ENCODE measurements at places on chromosomes 4 and X.

DNA sequence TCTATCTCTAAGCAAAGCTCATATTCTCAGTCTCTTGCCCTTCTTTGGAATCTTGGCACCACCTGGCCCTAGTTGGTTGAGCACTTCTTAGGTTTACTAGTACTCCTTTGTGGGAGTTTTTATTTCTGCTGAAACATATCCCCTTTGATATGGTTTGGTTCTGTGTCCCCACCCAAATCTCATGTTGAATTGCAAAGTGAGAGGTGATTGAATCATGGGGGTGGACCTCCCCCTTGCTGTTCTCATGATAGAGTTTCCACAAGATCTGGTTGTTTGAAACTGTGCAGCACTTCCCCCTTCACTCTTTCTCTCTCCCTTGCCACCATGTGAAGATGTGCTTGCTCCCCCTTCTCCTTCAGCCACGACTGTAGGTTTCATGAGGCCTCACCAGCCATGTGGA, 22.2 kb upstream of the SYNPO2 start:
- no peak for DNase-seq

DNA sequence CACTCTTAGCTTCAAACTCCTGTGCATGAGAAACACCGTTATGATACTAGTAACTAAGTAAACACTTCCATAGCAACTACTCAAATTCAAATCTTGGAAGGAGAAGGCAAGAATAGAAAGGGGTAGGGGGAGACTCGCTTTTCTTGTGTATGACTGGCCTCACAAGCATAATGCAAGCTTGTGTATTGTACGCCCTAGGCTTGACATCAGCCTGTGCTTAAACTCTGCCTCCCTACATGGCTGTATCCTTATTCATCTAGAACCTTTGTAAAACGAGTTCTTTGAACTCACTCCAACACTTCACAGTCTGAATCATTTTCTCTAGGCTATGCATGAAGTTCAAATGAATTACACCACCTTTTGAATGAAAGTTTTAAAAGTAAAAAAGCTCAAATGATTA, 1071.2 kb upstream of the ADGRL3 start:
- no peak for DNase-seq

- DNase-seq, result peak; percentile 24
Observed at GRCh38 chrX:100895365-100896075, 21.4 kb upstream of the NOX1 start.

GRCh38 chrX:74853255-74853654, 72.0 kb downstream of the NEXMIF start:
- DNase-seq, result no peak

DNA sequence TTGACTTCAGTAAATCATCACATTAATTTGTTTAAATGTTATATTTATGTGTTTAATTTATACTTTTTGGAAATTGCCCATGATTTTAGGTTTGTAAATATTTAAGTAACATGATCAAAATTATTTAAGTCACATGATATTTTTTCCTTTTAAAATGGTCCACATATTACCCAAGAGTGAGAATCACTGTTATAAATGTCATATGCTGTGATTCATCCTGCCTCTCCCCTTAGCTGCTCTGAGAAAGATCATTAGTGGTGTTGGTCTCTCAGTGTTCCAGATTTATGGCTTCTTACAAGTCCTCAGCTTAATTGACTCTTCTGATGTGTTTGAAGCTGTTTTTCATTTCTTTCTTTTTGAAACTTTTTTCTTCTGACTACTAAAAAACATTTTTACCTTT, 70.1 kb downstream of the SPANXN4 start:
- no peak for DNase-seq

DNA sequence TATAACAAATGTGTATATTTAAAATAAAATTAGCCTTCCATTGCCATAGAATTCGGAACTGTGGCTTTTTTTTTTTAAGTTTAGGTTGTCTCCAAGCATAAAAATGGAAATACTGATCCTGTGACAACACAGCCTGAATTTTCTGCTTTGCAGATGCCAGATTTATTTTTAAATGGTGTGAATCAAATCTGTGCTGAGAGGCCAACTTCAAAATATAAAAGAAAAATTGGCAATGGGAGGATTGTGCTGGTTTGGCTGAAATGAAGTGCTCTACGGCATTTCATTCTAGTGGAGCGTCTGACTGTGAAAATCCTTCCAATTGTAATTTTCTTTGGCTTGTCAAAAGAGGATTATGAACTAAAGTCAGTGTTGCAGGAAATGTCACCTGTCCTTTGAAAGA, 580.3 kb upstream of the ZFP42 start:
- DNase-seq, result no peak

- no peak for DNase-seq
Observed at GRCh38 chr4:188551156-188551555, 411.9 kb downstream of the TRIML1 start.

DNA sequence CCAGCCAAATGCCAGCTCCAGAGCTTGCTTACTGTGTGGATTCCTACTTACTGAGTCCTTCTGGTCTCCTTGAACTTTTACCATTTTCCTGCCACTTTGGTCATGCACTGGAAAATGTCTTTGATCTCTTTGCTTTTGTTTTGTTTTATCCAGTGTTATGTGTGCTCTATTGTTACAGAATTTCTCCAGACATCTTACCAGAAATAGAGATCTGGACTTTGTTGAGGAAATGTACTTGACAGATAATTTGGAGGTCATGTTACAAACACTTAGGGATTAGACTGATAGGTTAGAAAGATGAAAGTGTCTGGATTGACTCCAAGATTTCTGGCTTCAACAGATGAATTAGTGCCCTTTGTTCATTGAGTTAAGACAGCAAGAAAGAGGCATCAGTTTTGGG, 5.7 kb upstream of the ZNF330 start:
- DNase-seq, result no peak

DNA sequence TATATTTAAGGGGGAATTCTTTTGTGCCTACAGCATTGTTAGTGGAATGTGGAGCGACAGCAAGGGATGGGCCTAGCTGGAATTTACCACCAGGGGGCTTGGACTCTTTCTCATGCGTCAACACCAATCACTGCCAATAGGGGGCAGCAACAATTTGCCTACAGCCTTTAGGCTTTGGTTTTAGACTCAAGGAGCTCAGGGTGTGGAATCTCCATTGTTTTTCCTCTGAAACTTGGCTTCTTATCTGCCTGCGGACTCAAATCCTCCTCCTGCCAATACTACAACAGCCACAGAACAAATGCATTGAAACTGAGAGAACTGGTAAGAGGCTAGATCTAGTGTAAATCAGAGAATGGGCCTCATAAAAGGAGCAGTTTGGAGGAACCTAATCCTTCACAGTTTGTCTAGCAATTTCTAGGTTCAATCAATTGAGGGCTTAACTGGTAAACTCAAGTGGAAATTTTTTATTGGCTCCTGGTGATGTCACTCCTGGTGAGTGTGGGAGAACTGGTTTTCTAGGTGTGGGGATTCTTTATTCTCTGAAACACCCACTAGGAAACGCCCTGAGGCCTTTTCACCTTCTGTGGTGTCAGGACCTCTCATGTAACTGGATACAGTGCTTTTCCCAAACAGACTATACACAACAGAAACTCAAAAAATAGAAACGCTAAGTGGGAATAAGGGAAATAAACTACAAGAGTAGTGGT, 27.9 kb upstream of the TMSB4X start:
- peak; percentile 57 for DNase-seq

DNA sequence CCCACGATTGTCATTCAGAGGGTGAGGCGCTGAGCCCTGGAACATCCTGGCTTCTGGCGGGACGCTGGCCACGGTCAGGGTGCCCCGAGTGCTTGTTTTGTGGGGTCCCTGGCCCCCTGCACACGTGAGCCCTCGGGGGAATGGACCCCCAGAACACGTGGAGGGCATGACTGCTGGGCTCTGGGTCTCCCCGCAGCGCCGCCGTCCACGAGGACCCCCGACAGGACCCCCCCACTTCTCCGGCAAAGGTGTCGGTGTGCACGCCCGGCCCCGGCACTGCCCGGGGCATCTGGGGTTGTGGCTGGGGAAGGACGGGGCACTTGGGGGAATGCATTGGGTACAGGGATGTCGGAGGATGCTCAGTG, 13.9 kb upstream of the GTPBP6 start:
- no peak for DNase-seq

GRCh38 chrX:111270339-111270738, at the start of gene CAPN6:
CAPN6 (minus strand) TSS chrX:111270483; CDS start chrX:111263936, 6,547 bp downstream.
- no peak for DNase-seq

GRCh38 chr4:40563401-40563800, 66.3 kb downstream of the RBM47 start:
- no peak for DNase-seq

DNA sequence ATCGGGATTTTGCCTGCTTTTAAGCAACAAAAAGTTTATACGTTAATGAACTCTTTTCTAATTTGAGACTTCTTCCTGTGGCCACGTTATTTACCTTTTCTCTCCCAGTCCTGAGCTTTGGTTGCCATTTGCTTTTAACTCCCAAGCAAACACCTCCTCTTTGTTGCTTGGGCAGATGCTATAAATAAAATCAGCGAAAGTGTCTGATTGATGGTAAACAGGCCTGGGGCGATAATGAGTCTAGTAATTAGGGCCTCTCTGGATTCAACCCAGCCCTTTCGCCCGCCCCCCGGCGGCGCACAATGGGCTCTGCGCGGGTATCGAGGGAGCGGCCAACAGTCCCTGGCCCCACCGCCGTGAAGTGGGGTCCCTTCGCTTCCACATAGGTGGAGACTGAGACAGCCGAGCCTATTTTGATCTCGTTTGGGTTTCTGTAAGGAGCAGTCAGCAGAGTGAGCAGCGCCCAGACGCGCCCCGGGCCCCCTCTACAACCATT, 790 bp downstream of the CLGN start:
- DNase-seq, result peak; percentile 59

- DNase-seq, result no peak
Observed at GRCh38 chr4:162957521-162958143, 209.1 kb downstream of the NAF1 start.

GRCh38 chr4:166169111-166169510, 296.1 kb downstream of the TLL1 start:
- DNase-seq, result no peak

GRCh38 chrX:12741416-12741815, 49.8 kb upstream of the PRPS2 start:
- no peak for DNase-seq

- DNase-seq, result no peak
Observed at GRCh38 chr4:156623376-156623775, 348.2 kb downstream of the PDGFC start.

GRCh38 chrX:17758382-17758781, 21.1 kb downstream of the SCML1 start:
- DNase-seq, result no peak

- no peak for DNase-seq
Observed at GRCh38 chrX:10120331-10120730, 36.4 kb upstream of the CLCN4 start.

DNA sequence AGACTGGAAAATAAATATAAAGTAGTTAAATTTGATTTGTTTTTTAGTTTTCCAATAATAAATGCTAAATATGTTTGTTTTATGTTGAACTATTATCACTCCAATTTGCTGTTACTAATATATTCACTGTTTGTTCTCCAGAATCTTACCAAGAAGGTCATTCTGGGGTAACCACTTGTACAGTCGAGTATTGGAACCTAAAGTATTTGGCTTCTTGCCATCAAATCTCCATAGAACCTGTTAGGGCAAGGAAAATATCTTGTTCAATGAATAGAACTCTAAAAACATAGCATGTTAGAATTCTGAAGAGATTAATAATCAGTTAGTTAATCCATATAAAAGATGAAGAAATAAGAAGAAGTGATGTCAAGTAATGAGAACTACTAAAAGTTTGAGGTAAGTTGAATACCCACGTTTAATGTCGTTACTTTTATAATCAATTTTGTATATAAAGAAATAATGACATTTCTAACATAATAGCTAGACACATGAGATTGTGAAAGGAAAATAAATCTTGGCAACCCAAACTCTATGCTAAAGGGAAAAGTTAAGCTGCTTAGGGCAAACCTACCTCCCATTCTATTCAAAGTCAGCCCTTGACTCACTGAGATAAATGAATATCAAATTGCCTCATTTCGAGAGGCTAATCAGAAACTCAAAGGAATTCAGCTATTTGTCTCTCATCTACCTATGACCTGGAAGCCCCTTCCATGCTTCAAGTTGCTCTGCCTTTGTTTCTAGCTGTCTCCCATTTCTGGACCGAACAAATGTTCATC, 15.3 kb downstream of the UGT2B15 start:
- DNase-seq, result no peak

- no peak for DNase-seq
Observed at GRCh38 chrX:3216581-3217180, 129.8 kb downstream of the MXRA5 start.

DNA sequence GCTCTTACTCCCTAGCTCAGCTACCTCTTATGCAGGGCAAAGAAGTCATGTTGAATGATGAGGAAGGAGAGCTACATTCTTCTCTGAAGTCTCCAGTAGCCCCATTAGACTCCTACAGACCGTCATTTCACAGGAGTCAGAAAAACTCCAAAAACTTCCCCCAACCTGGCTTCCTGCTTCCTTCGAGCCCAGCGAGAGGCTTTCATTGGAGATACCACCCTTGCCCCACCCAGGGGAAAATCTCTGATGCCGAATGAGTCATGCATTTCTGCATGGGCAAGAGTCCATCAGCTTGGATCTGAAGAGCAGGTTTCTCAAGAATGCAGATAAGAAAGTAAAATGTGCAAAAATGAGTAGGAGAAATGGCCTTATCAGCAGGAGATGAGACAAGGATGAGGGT, 53.0 kb downstream of the ARSF start:
- DNase-seq, result no peak

- DNase-seq, result no peak
Observed at GRCh38 chr4:161419822-161420221, 744.0 kb downstream of the FSTL5 start.

DNA sequence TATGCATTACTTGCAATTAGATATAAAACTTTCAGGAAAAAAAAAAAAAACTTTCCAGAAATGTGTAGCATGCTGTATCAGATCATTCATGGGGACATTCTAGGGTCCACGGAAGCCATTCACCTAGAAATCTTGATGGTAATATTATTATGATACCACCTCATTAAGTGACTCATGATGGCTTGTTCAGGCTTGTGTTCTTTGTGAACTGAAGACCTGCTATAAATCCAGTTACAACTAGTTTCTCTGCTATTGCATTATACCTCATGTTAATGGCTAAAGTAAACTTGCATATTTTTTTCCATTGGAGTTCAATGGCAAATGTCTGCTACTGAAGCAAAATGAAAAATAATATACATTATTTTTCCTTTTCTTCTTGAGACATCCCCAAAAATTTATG, 35.3 kb upstream of the PTPN13 start:
- DNase-seq, result no peak

GRCh38 chrX:109347632-109348031, 134.3 kb downstream of the GUCY2F start:
- no peak for DNase-seq

GRCh38 chr4:14254252-14254651, 626.7 kb upstream of the BOD1L1 start:
- DNase-seq, result no peak

GRCh38 chr4:26503427-26503826, 13.1 kb upstream of the CCKAR start:
- no peak for DNase-seq

DNA sequence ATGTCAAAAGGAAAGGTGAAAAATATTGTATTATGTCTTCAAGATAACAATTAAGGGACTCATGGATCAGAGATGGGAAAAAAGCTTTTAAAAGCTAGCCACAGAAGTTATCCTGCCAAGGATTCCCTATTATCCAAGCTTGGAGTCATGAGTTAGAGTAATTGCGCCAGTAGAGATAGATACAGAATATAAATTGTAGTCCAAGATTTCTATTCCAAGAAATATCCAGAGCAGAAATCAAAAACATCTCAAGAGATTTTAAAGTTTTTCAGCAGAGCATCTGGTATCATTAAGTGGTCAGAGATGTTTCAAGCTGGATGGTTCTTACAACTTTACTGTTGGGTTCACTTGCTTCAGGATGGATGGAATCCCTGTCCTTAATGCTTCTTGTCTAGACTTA, 186.7 kb downstream of the PCDH18 start:
- no peak for DNase-seq

All from NCI-H1930 (cell line).